ENCODE measurements at places on chromosomes 3 and 15.

- DNase-seq: no peak
Measured at GRCh38 chr3:161388855-161389254, 17.5 kb upstream of the SPTSSB start.

- no peak for DNase-seq
Measured at GRCh38 chr3:3216401-3216800, 36.9 kb upstream of the CRBN start.

GRCh38 chr15:34185666-34186065, 24.2 kb downstream of the KATNBL1 start:
- DNase-seq: no peak

DNA sequence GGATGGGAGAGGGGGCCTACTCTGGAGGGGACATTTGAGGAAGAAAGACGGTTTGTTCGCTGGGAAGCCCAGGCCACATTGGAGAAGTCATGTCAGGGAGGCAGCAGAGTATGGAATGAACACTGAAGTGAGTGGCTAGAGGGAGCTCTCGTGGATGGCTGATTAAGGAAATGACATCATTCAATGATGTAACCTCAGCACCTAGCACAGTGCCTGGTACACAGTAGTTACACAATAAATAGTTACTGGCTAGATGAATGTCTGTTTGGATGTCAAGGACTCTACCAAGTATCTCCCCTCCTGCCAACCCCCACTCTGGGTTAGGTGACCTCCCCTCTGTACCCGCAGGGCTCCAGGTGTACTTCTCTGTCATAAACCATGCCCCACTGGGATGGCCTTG, 121.1 kb downstream of the CLSTN2 start:
- no peak for DNase-seq

All from erythroblast (primary cell).